ENCODE measurements at places on chromosomes 16 and 17. TPM values are rescaled to one million over a fixed set of nuclear protein-coding genes. Genes with fewer than 3 reads are reported as not detected.

The PIRT gene
- total RNA-seq: 1.5 TPM

The MLX gene
- 83.0 TPM for total RNA-seq

The ZSCAN10 gene
- total RNA-seq: not detected

The LRRC37A2 gene
- total RNA-seq: 5.0 TPM

The P2RX5 gene
- 1.5 TPM for total RNA-seq

The RNF157 gene
- total RNA-seq: 23.7 TPM

DNA sequence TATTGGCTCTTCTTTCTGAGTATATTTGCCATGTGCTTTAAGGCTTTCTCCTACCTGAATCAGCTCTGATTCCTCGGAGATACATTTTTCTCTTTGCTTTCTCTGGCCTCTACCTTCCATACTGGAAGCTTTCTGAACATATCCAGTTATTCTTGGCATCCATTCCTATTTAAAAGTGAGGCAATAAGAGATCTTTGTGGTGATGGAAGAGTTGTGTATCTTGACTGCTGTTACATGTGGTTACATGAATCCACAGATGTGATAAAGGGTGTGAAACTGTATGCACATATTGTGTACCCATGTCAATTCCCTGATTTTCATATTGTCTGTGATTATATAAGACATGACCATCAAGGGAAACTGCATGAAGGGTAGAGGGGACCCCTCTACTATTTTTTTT, 24.4 kb downstream of the UBE2O start:
- H3K36me3 ChIP-seq: no peaks in the 10 kb centered on the region
- no peak overlapping the region for H3K4me3 ChIP-seq
- H3K4me1 ChIP-seq: peaks cover 6% of the 10 kb centered on the region
- no peak for DNase-seq
- no peaks in the 10 kb centered on the region for H3K27me3 ChIP-seq
- no peak overlapping the region for H3K27ac ChIP-seq

The MYLK3 gene
- total RNA-seq: not detected

DNA sequence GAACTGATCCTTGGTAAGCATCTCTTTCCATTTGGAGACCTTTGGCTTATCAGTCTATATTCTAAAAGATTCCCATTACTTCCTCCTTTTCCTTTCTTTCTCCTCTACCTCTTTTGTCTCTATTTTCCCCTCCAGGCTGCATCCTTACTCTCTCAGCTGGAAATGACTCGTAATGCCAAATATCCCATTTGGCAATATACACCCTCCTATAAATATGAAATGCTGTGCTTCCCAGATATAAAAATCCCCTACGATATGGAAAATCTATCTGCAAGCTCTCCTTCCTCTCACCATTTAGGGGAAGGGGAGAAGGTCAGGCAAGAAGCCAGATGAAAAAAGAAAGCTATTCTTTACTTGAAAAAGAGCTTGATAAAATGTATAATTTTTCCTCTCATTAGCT, 39.9 kb downstream of the XPO6 start:
- no peaks in the 10 kb centered on the region for H3K27me3 ChIP-seq
- no peak overlapping the region for H3K27ac ChIP-seq
- no peak overlapping the region for H3K4me3 ChIP-seq

DNA sequence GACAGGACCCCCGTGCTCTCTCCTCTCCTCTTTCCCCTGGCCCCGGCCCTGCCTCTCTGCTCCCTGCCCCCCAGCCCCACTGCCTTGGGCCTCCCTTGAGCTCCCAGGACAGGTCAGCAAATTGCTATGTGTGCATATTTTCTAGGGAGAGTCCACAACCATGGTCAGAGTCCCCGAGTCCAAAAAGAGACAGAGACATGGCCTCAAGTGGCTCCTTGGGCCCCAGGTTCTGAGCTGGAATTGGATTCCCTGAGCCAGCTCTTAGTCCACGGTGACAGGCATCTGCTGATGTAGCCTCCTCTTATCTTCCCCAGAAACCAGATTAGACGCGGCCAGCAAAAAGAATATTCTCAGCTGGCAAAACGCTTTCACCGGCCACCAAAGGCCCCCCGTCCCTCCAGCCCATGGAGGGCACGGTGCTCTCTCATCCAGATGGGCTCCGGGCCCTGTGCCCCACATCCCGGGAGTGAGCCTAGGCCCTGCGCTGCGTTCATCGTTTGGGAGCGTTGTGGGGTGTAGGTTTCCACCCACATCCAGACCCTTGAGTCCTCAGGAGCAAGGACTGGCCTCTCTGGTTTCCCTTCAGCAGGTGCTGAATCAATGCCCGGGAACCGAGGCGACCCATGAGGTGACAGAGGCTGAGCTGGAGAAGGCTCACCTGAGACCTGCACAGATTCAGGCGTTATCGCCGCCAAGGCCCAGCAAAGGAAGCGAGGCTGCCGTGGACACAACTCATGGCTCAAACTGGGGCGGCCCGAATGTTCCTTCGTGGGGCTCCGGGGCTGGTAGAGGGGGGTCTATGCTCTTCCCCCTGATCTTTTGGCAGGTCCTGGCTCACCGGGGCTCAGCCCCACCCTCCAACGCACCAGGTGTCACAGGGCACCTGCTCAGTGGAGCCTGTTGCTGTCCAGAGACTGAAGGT, 16.3 kb upstream of the ENPP7 start:
- H3K27ac ChIP-seq: no peak overlapping the region
- DNase-seq: no peak
- no peaks in the 10 kb centered on the region for H3K4me1 ChIP-seq
- no peak overlapping the region for H3K4me3 ChIP-seq
- H3K36me3 ChIP-seq: no peaks in the 10 kb centered on the region

DNA sequence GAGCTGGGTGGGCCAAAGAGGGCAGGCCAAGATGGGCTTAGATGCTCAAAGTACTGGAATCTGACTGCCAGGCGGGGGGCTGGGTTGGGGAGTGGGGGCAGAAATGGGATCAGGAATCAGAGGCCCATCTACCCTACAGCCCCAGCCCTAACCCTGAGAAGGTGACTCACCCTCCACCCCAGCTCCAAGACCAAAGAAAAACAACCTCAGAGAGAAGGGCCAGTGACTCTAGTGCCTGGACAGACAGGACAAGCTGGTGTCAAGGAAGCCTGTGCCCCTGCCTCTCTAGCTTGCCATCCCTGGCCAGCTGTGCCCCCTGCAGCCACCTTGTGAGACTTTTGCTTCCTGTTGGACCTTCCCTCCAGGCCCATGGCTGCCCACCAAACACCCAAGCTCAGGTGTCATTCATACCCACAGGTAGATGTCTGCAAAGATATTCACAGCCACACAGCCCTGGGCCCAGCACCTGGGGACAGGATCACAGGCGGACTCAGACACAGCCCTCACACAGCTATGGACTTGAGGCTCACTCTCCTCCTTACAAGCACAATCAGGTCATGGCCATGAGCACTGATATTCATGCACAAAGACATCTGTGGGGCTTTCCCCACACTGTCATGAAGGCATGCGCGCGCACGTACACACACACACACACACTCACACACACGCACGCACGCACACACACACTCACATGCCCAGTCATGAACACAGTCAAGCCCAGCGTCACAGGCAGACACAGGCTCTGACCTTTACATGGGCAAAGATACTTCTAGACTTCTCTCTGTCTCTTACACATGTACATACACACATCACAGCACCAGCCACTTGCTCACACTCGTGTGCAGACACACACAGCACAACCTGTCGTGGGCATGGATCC, 2.8 kb downstream of the WNT3 start:
- no peak overlapping the region for H3K4me3 ChIP-seq
- H3K27me3 ChIP-seq: peaks cover 41% of the 10 kb centered on the region
- DNase-seq: no peak
- no peaks in the 10 kb centered on the region for H3K36me3 ChIP-seq

GRCh38 chr16:50038756-50039529, 13.9 kb downstream of the CNEP1R1 start:
- H3K4me1 ChIP-seq: peaks cover 5% of the 10 kb centered on the region
- H3K27ac ChIP-seq: peak overlapping the region; percentile 45
- no peak overlapping the region for H3K4me3 ChIP-seq
- peak; percentile 74 for DNase-seq
- no peaks in the 10 kb centered on the region for H3K36me3 ChIP-seq

The SLC4A1 gene
- not detected for total RNA-seq

DNA sequence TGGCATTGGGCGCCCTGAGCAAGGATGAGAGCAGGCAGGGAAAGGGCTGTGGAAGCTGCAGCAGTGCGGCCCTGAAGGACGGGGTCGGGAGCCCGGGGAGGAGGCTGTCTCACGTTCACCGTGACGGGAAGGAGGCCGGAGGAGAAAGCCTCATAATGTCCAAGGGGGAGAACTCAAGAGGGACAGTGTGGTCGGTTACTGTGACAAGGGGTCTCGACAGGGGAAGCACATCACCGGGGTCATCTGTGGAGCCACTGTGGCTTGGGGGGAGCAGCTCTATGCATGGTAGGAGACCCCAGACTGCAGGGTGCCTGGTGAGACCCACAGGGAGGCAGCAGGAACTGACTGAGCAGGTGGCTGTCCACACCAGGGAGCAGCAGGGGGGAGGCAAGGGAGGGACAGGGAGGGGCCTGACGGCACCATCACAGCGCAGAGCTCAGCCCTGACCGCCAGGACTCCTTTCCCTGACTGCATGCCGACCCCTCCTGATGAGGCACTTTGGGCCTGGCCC, 154.6 kb upstream of the CHMP6 start:
- H3K27me3 ChIP-seq: no peaks in the 10 kb centered on the region
- peaks cover 5% of the 10 kb centered on the region for H3K4me1 ChIP-seq
- H3K4me3 ChIP-seq: no peak overlapping the region
- no peak overlapping the region for H3K27ac ChIP-seq
- no peak for DNase-seq

GRCh38 chr16:4733747-4734062, 366 bp downstream of the ANKS3 start:
- DNase-seq: no peak
- no peaks in the 10 kb centered on the region for H3K4me1 ChIP-seq
- peak overlapping the region; percentile 80 for H3K27ac ChIP-seq
- no peaks in the 10 kb centered on the region for H3K27me3 ChIP-seq

DNA sequence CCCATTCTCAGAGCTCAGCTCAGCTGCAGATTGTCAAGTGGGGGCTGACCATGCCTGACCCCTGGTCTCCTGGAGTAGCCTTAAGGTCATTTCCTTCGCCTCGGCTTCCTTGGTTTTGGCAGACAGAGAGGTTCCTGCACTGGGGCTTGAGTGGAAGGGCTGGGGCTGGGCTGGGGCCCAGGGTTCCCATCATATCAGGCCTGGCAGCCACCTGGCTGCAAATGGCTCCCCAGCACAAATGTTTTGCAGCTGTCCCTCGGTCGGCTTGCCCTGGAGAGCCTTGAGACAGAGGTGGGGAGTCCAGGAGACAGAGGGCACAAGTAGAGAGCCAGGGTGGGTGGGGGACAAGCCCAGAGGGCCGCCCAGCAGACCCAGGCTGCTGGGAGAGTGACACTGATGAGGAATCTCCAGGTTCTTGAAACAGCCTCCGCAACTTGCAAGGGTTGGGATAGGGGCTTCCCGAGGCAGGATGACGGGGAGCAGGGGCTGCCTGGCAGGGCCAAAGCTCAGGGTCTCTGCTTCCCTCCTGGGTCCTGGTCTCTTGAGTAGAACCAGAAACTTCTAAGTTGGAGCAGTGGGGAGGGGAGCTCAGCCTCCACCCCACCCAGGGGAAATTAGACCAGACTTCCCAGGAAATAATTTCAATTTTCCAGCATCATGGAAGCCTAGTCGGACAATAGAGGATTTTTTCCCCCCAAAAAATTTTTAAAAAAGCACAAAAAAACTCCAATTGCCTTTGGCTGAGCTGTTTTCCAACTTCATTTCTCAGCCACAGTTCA, 19.3 kb downstream of the IGFBP4 start:
- no peaks in the 10 kb centered on the region for H3K36me3 ChIP-seq
- no peak overlapping the region for H3K4me3 ChIP-seq
- no peaks in the 10 kb centered on the region for H3K27me3 ChIP-seq
- no peaks in the 10 kb centered on the region for H3K4me1 ChIP-seq

The MMP15 gene
- total RNA-seq: 126 TPM

DNA sequence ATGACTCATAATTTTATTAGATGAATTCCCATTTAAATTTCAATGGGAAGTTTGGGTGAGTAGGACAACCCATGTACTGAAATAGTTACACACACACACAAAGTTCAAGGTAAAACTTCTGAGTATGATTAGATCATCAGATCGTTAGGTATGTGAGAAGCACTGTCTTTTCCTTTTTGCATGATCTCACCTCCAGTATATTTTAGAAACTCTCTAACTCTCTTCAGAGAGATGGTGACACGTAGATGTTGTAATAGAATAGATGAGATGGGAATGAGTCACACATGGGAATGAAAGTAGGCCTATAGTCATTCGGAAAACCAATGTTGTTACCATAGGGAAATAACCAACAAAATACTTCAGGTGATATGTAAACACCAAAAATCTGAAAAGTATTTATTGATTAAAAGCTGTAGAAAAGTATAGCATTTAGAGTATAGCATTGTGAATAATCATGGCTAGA, 22.2 kb downstream of the KRT23 start:
- no peak for DNase-seq
- no peak overlapping the region for H3K27ac ChIP-seq
- no peaks in the 10 kb centered on the region for H3K27me3 ChIP-seq
- H3K36me3 ChIP-seq: no peaks in the 10 kb centered on the region
- no peaks in the 10 kb centered on the region for H3K4me1 ChIP-seq

The KRT20 gene
- total RNA-seq: 1,735 TPM

DNA sequence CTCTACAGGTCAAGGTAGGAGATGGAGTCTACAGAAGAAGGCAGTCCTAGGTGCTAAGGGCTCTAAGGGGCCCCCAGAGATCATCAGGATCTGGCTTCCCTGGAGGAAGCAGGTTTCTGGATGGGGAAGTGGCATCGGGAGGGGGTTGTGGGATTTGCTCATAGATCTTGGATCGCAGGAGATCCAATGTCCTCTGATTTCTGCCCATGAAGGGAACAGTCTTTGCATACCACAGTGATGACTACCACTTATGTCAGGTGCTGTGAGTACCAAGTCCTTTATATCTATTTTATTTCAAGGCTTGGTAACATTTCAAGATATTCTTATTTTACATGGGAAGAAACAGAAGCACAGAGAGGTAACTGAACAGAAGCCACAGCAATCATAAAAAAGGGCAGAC, 164.0 kb downstream of the RGS9 start:
- no peak overlapping the region for H3K4me3 ChIP-seq
- no peaks in the 10 kb centered on the region for H3K4me1 ChIP-seq
- H3K36me3 ChIP-seq: no peaks in the 10 kb centered on the region
- H3K27me3 ChIP-seq: no peaks in the 10 kb centered on the region
- no peak overlapping the region for H3K27ac ChIP-seq
- no peak for DNase-seq

Data from colonic mucosa (tissue), 4 donors.